ENCODE measurements at places on chromosomes 1 and 21.

GRCh38 chr1:77273891-77274290 is 7.9 kb upstream of the AK5 start:
- DNase-seq: no peak

- no peak for DNase-seq
Observed at GRCh38 chr21:16608209-16608830, 878.5 kb downstream of the USP25 start.

- DNase-seq: no peak
Observed at GRCh38 chr1:41726899-41727748, 191.6 kb downstream of the HIVEP3 start.

DNA sequence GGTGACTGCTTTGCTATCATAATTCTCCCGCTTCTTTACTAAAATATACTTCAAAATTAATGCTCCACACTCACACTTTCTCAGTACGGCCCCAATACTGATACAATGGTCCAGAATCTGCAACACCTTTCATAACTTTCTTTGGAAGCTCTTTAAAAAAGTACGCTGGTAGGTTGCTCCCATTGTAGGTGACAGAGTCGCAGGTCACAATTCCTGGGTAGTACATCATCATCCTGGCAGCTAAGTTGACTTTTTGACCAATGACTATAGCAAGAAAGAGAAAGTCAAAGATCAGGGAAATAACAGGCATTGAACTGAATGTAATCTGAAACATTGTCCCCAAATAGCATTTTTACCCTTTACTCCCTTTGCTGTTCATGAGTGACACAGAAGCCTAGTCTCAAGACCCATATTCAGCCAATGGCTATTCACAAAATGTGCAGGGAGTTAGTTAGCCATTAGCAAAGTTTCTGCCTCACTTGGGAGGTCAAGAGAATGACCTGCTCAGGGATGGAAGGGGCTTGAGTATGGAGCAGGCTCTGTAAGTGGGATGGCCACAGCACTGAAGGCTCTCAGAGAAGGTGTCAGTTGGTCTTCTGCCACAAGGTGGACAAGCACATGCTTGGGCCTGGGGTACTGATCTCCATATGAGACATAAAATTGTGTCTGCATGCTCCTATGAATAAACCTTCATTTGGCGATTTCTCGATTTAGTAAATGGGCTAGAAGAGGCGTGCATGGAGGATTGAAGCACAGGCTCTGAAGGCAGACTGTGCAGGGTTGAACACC is 35.4 kb downstream of the ADCY10 start:
- no peak for DNase-seq

- no peak for DNase-seq
Observed at GRCh38 chr1:39980555-39981313, 25.8 kb downstream of the MFSD2A start.

DNA sequence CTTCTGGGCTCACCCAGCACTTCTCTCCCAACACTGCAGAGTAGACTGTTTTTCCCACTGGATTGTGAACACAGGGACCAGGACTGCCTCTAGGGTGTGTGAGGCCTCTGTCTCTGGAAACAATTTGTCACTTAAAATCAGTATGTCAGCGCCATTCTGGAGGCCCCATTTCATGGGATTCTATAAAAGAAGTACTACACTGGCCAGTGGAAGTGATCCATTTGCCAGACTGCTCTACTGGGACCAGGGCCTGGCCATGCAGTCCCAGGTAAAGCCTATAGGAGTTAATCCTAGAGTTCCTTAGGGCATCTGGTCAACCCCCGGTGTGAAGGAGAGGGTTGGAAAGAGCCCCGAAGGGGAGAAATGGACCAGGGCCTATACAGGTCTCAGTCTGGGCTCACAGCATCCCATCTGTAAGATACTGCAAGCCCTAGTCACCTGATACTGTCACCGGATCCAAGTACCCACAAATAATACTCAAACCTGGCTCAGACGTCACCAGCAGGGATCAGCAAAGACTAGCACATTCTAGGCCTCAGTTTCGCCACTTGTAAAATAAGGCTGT is 245.0 kb downstream of the FOXD2 start:
- no peak for DNase-seq

DNA sequence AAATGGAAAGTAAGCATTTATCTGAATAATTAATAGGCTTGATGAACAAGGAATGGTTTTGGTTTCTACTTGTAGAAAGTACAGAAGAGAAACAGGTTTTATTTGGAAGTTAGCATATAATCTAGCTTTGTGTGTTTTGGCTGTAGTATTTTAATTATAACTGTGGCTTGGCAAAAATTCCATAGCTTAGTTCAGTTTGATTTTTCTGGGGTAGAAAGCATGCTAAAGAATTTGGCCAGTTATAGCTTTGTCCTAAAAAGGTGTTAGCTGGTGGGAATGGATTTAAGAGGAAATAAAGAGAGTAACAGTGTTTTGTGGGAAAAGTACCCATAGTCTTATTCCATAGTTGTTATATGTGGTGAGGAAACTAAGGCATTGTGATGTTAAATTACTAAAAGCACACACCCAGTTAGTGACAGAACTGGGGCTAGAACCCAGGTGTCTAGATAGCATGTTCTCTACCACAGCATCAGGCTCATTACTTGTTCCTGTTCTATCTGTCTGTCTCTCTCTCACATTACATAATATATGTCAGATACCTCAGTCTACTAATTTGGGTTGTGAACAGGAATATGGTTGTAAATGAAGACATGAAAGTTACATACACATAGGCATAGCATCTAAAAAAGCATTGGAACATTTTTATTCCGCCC is 55.0 kb downstream of the MPZL1 start:
- DNase-seq: no peak

DNA sequence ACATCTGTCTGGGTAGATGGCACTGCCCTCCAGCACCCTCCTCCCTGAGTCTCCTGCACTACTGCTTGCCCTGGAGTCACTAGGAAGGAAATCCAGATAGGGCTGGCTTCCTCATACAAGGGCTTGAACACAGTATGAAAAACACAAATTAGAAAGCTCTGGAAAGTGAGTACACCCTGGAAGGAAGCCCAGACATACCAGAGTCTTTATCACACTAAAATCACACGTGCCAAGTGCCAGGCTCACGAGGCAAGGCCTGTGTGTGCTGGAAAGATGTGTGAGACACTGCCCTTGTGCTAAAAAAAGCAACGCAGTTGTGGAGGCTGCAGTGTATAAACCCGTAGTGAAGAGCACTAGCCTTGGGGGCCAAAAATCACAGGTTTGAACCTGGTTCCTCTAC is 28.3 kb upstream of the S100A7 start:
- no peak for DNase-seq

GRCh38 chr1:179310721-179311120 is 17.1 kb downstream of the SOAT1 start:
- DNase-seq: no peak

DNA sequence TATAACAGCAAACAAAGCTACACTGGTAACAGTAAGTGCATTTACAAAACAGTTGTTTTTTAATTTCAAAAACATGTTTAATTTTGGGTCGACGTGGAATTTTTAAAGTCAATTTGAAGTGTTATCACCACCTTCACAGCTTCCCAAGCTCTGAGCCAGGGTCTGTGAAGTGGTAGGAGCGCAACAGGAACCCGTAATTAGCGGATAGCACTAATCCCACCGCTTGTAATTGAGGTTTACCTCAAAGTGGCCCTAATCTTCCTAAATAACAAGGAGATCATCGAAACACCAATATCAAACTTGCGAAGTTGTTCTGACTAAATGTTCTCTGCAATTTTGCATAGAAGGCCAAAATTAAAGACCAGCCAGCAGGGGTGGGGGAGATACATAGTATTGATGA is 18.8 kb downstream of the LBR start:
- DNase-seq: no peak
